Upper lobe of left lung (tissue), 6 donors: ENCODE measurements at places on chromosomes 7 and 10.

DNA sequence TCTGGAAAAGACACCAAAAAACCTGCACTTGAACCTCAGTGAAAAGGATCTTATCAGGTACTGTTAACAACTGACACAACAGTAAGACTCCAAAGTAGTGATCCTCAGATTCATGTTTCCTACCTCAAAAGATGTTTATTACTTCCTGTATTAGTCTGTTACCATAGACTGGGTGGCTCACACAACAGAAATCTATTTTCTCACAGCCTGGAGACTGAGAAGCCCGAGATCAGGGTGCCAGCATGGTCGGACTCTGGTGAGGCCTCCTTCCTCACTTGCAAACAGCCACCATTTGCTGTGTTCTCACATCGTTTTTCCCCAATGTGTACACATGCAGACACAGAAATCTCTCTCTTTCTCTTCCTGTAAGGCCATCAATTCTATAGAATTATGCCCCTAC is 154.0 kb upstream of the THSD7A start:
- no peak overlapping the region for H3K27ac ChIP-seq
- H3K27me3 ChIP-seq, result no peaks in the 10 kb centered on the region
- DNase-seq, result no peak
- no peaks in the 10 kb centered on the region for H3K36me3 ChIP-seq
- no peak overlapping the region for H3K4me3 ChIP-seq

GRCh38 chr7:135390829-135391228 is 119.1 kb downstream of the CNOT4 start:
- no peaks in the 10 kb centered on the region for H3K4me1 ChIP-seq
- peaks cover 16% of the 10 kb centered on the region for H3K36me3 ChIP-seq
- H3K4me3 ChIP-seq, result no peak overlapping the region
- H3K27me3 ChIP-seq, result no peaks in the 10 kb centered on the region
- DNase-seq, result no peak
- H3K27ac ChIP-seq, result no peak overlapping the region

DNA sequence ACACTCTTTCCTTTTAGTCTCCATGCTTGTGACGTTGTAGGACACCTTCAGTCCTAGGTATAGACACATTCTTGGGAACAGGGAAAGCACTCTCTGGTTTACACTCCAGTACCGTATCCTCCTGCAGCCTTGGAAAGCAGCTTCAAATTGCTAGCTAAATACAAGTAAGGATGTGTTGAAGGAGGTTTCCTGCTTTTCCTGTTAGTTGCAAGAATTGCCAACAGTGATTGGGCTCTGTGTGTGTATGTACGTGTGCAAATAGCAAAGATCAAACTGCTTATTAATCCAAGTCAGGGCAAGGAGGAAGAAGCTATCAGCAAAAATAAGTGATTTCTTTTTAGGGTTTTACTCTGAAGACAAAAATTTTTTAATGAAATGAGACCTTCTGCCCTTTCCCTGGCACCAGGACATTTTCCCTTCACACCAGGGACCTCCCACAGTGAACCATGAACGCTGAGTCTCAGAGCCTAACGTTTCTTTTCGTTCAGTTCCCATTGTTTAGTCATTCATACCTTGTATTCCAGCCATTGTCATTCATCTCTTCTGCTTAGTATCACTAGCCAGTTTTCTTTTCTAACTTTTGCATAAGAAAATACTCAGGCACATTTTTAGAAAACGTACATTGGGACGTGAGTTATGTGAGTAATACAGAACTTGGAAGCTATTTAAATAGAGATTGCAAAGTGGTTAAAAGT is 36.9 kb upstream of the AUTS2 start:
- no peak overlapping the region for H3K4me3 ChIP-seq
- no peak overlapping the region for H3K27ac ChIP-seq
- no peaks in the 10 kb centered on the region for H3K36me3 ChIP-seq
- no peak for DNase-seq

DNA sequence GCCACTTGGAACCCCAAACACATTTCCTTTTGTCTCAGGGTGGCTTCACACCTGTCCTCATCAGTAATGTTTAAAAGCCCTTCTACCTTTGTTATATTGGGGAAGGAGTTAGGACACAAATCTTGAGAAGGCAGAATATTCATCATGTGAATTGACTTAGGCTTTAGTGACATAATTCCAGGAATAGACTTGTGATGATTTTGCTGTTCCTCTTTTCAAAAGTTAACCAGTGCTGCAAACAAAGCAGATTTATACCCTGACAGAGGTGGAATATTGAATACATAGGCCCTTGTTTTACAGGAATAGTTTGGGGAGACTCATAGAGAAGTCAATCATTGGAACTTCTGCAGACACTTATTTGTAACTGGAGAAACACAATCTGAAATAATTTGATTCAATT is 27.0 kb downstream of the ZNF786 start:
- H3K27me3 ChIP-seq, result no peaks in the 10 kb centered on the region
- H3K4me1 ChIP-seq, result peaks cover 4% of the 10 kb centered on the region
- H3K27ac ChIP-seq, result no peak overlapping the region
- H3K4me3 ChIP-seq, result no peak overlapping the region
- H3K36me3 ChIP-seq, result no peaks in the 10 kb centered on the region
- DNase-seq, result no peak

DNA sequence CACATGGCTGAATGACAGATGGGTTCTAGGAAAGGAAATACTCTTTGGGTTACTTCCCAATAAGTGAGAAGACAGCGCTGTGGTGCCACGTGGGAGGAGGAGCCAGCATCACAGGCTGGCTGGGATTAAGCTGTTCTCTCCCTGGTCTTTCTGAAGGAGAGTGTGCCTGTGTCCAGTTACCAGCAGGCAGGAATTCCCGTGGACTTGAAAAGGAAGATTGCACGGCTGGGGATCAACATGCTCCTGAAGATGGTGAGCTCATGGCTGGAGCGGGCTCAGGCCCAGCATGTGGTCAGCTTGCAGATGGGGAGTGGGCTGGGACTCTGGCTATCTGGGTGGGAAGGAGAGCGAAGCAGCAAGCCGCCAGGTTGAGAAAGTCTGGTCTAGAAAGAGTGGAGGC is 8.1 kb downstream of the ADCK2 start:
- no peak overlapping the region for H3K4me3 ChIP-seq
- no peak for DNase-seq
- H3K36me3 ChIP-seq, result peaks cover 35% of the 10 kb centered on the region
- H3K27ac ChIP-seq, result no peak overlapping the region
- H3K4me1 ChIP-seq, result no peaks in the 10 kb centered on the region

DNA sequence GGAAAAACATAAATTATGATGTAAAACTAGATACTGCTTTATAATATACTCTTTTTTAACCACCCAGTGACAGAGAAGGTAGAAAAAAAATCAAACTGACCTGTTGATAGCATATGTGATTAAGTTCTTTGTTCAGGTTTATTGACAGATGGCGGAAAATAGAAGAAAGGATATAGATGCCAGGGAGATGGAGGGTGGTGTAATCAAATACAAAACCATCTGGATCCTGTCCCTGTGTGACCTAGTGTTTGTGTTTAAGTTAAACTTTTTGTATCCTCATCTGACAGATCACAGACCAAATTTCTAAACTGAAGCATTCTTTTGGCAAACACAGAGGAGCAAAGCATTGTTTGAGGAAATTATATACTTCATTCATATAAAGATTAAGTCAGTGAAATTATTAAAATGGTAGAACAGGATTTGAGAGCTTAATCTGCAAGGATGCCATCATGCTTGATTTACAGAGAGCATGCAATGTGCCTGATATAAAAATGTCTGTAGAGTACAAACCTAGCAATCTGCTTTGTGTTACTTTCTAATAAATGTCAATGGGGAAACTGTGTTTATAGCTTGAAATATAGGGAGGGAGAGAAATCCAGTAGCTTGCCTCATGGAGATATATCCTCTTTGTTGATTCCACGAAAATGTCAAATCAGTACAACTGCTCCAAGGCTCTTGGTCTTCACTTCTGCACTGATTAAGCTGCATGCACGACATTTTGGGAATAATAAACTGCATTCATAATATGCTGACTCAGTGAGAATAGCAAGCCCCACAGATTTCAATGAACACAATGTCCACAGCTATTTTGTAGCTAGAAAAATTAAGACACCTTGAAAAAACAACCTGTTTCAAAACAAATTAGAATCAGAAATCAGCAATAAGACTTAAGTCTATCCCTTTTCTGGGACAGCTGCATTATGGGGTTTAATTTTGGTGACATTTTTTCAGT is 39.0 kb downstream of the SEM1 start:
- no peak for DNase-seq
- no peaks in the 10 kb centered on the region for H3K36me3 ChIP-seq
- no peak overlapping the region for H3K27ac ChIP-seq

GRCh38 chr10:30070001-30070685 is 10.8 kb upstream of the JCAD start:
- H3K27me3 ChIP-seq, result no peaks in the 10 kb centered on the region
- H3K4me1 ChIP-seq, result peaks cover 4% of the 10 kb centered on the region
- no peak overlapping the region for H3K27ac ChIP-seq
- H3K36me3 ChIP-seq, result no peaks in the 10 kb centered on the region
- DNase-seq, result no peak

DNA sequence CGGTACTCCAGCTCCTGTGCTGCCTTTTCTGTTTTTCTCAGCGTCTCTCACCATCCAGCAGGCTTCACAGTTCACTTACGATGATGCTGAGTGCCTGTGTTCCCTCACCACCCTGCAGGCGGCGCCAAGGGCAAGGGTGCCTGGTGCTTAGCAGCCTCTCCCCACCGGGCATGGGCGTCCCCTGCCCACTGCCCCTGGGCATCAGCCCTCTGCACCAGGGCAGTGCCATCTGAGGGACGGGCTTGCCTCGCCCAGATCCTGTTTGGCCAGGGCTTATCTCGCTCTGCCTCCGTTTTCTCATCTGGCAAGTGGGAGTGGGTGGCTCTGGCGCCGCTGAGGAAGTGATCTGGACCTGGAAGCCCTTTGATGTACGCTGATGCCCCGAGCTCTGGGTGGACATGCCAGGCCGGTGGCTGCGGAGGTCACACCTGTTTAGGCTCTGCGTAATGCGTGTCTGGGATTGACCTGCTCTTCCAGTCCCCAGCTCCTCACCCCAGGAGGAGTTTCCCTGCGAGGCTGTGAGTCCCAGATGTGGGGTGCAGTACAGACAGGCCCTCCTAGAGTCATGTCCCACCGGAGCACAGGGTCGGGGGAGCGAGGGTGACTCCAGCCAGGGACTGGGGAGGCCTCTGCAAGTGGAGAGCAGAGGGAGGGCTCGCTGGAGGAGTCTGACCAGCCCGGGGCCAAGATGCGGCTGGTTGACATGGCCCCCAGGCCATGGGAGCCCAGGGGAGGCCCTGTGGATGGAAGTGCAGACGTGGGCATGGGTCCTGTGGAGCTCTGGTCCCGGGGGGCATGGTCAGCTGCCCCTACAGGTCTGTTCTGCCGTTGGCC is 11.8 kb downstream of the TTYH3 start:
- H3K36me3 ChIP-seq, result peaks cover 17% of the 10 kb centered on the region
- no peak overlapping the region for H3K27ac ChIP-seq
- no peak overlapping the region for H3K4me3 ChIP-seq
- peaks cover 49% of the 10 kb centered on the region for H3K4me1 ChIP-seq

GRCh38 chr10:31749301-31749700 is 179.3 kb downstream of the ARHGAP12 start:
- no peaks in the 10 kb centered on the region for H3K27me3 ChIP-seq
- no peaks in the 10 kb centered on the region for H3K36me3 ChIP-seq
- H3K4me3 ChIP-seq, result no peak overlapping the region
- H3K4me1 ChIP-seq, result peaks cover 30% of the 10 kb centered on the region

GRCh38 chr7:30349816-30350215 is 65.4 kb downstream of the ZNRF2 start:
- no peaks in the 10 kb centered on the region for H3K36me3 ChIP-seq
- DNase-seq, result no peak
- peaks cover 22% of the 10 kb centered on the region for H3K4me1 ChIP-seq
- H3K27ac ChIP-seq, result no peak overlapping the region
- H3K4me3 ChIP-seq, result no peak overlapping the region
- no peaks in the 10 kb centered on the region for H3K27me3 ChIP-seq

DNA sequence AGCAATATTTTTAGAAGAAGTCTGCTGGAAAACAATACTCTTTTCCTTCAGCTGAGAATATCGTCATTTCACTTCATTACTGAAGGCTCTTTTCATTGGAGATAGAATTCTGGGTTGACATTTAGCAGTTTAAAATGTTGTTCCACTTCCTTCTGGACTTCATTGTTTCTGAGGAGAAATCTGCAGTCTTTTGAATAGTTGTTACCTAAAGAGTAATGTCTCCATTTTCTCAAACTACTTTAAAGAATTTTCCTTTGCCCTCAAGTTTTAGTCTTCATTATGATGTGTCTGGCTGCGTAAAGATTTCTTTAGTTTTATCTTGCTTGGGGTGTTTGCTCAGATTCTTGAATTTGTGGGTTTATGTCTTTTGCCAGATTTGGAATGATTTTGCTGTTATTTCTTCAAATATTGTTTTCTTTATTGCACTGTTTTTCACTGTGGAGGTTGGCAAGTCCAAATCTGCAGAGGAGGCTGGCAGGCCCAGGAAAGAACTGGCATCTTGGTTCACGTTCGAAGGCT is 136.3 kb downstream of the DNAJB6 start:
- no peaks in the 10 kb centered on the region for H3K27me3 ChIP-seq
- no peak overlapping the region for H3K4me3 ChIP-seq
- H3K27ac ChIP-seq, result no peak overlapping the region
- DNase-seq, result no peak
- no peaks in the 10 kb centered on the region for H3K4me1 ChIP-seq
